Gastroesophageal sphincter (tissue), 4 donors: ENCODE measurements at places on chromosomes 6 and 20. TPM values are rescaled to one million over a fixed set of nuclear protein-coding genes. Genes with fewer than 3 reads are reported as not detected.

- ATAC-seq, result peak; percentile 55
These were observed 62.4 kb downstream of the ARID1B start for GRCh38 chr6:156839591-156840001.

DNA sequence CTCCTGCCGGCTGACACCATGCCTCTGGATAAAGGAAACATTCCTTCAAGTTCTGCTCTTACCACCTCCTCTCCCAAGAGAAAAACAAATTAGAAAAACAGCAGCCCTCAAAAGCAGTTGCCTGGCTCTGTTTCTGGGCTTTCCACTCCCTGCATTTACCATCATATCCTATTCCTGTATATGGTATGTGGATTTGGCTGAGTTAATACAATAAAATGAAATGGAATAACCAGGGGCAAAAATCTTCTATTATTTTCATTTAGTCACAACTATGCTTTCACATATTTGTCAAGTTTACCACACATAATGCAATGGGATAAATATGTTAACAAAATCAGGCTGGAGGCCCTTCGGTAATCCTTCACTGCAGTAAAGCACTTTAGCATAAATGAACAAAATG is 34.3 kb downstream of the COL12A1 start:
- ATAC-seq, result no peak

GRCh38 chr20:40323361-40323794 is 365.7 kb downstream of the MAFB start:
- ATAC-seq, result no peak

DNA sequence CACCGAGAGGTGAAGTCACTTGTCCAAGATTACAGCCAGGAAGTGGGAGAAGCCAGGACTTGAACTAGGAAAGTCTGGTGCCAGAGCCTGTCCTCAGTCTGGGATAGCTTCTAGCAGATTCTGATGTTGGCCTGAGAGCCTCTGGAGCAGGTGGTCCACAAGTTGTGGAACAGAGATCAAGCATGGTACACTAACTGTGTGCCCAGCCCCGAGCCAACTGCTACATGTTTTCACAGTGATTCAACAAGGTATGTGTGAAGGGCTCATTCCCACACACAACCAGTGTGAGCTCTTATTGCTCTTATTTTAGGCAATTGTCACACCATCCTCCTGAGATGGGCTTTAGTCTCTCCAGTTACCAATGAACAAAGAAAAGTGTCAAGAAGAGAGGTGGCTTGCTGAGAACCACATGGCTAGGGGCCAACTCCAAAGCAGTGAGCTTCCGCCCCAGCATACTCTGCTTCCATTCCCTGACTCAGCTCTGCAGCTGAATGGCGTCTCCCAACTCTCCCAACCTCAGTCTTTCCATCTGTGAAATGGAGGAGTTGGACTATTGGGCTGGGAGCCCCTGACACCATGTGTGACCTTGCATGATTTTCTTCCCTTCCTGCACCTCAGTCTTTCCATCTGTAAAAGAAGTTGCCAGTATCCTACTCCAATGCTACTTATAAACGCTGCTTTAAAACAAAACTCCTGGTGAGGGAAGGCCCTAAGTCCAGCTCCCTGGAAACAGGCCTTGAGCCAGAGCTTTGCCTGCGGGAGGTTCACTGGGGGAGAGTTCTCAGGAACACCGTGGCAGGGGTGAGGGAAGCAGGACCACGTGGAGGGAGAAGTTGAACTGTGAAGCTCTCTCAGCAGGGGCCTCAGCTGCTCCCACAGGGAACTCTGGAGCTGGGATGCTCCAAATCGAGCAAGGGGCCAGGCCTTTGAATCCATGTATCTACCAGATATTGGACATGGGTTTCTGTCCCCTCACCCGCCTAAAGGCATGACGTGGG is 40.9 kb downstream of the CDH22 start:
- no peak for ATAC-seq

GRCh38 chr6:169106176-169106575 is 147.5 kb downstream of the THBS2 start:
- ATAC-seq, result no peak

GRCh38 chr6:122996794-122997505 is 915 bp downstream of the CLVS2 start:
- no peak for ATAC-seq

- ATAC-seq, result no peak
These were observed 317.6 kb downstream of the HDGFL1 start for GRCh38 chr6:22886650-22887581.

GRCh38 chr6:80872199-80872950 is 765.9 kb downstream of the BCKDHB start:
- no peak for ATAC-seq

- ATAC-seq, result no peak
These were observed 14.5 kb downstream of the COL11A2 start for GRCh38 chr6:33177552-33178446.

Gene ATF6B
- 26.9 TPM for total RNA-seq

Gene MAPK14
- 77.5 TPM for total RNA-seq

Gene SOBP
- total RNA-seq, result 18.9 TPM

Gene MYLK4
- total RNA-seq, result 1.2 TPM

Gene CLDN20
- not detected for total RNA-seq
